Testis (tissue), 5 donors: ENCODE measurements at places on chromosomes 3 and 15.

DNA sequence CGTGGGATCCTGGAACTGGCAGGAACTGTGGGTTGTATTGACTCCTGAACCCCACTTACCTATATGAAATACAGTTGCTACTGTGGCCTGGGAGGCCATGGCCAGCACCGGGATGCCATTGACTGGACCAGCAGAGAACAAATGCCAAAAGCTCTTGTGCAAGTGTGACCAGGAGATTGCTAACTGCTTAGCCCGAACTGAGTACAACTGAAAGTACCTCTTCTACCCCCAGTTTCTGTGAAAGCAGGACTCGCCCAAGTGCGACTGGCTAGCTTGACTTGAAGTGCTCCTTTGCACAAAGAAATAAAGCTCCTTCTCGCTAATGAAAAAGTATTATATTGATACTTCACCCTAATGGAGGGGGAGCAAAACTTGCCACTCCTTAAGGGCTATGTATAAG lies 101.3 kb upstream of the ATP11B start:
- no peak for DNase-seq

GRCh38 chr3:105876780-105877327 lies 8.0 kb upstream of the CBLB start:
- DNase-seq, result no peak

DNA sequence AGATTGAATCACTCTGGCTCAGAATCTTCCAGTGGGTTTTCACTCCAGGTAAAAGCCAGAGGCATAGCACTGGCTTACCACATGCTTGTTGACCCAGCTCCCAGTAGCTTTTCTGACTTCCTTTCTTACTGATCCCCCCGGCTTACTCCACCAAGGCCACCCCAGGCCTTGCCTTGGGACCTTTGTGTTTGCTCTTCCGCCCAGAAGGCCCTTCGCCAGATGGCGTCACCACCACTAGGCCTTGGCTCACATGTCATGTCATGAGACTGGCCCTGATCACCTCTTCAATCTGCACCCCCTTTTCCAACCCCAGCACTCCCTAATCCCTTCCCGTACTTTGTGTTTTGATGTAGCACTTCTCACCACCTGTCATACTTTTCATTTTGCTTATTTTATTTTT lies 98.5 kb upstream of the UMPS start:
- DNase-seq, result no peak

GRCh38 chr15:78727561-78727960 lies 83.7 kb downstream of the ADAMTS7 start:
- DNase-seq, result no peak

GRCh38 chr3:55332176-55332575 lies 154.9 kb downstream of the WNT5A start:
- no peak for DNase-seq

GRCh38 chr3:24589513-24589851 lies 94.8 kb upstream of the THRB start:
- no peak for DNase-seq

DNA sequence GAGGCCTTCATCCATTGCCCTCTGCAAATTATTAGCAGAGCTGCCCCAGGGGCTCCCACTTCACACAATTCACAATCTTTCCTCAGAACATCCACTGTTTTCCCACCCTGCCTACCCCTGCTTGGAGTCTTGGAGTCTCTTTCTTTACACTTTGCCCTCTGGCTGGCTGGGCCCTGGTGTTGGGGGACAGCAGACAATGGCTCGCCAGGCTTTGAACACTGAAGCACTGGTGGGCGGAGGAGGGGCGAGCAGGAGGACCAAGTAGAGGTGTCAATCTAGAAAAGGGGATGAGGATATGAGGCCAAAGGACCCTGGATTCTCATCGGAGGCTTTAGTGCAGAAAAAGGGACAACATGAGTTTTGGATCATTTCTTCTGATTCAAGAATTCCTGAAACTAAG lies 212.0 kb downstream of the NR1D2 start:
- no peak for DNase-seq

DNA sequence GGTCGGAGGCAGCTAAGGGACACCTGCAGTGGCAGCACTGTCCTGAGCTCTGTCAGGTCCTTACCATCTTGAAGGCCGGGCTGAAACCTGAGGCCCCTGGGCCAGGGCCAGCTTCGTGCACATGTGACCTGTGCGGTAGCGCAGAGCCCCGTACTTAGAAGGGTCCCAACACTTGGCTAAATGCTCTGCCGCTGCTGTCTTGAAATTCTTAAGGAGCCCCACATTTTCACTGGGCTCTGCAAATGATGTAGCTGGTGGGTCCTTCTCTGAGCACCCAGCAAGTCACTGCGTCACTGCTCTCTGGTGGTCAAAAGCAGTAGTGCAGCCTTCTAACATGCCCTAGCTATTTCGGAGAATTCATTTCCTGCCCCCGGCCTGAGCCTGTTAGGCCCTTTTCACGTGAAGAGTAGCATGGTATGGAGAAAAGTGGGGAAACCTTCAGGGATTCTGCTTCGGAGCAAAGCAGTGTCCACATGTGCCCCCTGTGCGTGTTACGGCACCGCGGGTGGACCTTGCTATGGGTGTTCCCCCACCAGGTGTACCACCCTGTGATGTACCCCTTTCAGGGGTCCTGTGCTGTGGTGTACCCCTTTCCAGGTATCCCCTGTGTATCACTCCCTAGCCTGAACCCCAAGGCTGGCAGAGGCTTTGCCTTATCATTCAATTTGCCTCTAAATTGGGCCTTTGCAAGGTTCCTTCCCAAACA lies 79.7 kb downstream of the TMEM266 start:
- DNase-seq, result peak; percentile 86

- peak; percentile 47 for DNase-seq
Observed at GRCh38 chr3:152299249-152299976, 30.7 kb downstream of the MBNL1 start.

DNA sequence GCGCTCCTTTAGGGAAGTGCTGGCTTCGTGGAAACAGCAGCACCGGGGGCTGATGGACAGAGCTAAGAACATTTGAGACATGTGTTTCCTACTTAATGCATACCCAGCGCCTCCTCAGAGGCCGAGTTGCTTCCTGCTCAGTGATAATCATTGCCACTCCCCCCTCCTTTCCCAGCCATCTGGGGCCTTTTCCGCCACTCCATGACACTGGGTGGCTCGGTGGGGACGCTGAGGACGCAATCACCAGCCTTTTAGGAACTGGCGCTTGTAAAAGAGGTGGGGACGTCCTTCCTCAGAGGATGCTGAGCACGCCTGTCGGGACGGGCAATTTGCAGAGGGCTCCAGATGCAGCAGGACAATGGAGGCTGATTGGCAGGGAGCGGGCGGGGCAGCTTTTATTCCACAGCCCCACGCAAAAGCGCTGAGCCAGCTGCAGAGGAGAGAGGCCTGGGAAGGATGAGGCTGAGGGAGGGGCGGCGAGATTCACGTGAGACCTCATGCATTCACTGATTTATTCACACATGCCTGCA lies 22.2 kb upstream of the IQSEC1 start:
- DNase-seq, result no peak

- no peak for DNase-seq
Observed at GRCh38 chr15:63826528-63826927, 7.2 kb downstream of the HERC1 start.

DNA sequence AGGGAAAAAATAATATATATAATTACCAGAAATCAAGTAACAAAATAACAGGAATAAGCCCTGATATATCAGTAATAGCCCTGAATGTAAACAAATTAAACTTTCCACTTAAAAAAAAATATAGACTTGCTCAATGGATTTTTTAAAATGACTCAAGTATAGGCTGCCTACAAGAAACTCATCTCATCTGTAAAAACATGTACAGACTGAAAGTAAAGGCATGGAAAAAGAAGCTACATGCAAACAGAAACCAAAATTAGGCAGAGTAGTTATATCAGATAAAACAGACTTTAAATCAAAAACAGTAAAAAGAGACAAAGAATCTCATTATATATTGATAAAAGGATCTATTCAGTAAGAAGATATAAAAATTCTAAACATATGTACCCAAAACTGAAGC lies 82.4 kb upstream of the STT3B start:
- no peak for DNase-seq

GRCh38 chr3:35659768-35660167 lies 20.4 kb downstream of the ARPP21 start:
- peak; percentile 40 for DNase-seq

- DNase-seq, result no peak
Observed at GRCh38 chr3:81270603-81271379, 490.7 kb downstream of the GBE1 start.

- DNase-seq, result no peak
Observed at GRCh38 chr3:124777762-124778470, 47.7 kb downstream of the UMPS start.

- DNase-seq, result no peak
Observed at GRCh38 chr3:109050591-109051167, 67.3 kb downstream of the MORC1 start.

DNA sequence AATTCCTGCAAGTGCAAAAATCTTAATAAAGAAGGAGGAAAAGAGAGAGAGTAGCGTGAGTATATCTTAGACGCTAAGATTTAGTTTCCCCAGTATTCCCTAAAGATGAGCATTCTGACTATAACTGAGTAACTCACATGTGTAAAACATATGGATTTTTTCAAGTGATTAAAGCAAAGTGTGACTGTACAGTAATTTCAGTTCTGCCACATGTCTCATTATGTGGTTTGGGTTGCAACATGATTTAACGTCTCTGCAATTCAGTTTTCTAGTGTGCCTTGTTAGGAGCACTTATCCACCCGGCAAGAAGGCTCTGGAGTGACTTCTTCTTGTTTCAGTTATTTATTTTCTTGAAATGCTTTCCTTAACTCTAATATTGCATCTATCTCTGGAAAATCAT lies 514.1 kb downstream of the ROBO1 start:
- no peak for DNase-seq
